ENCODE measurements at places on chromosomes 2 and 18.

GRCh38 chr18:22699629-22700028 is 233.5 kb upstream of the RBBP8 start:
- DNase-seq: no peak

DNA sequence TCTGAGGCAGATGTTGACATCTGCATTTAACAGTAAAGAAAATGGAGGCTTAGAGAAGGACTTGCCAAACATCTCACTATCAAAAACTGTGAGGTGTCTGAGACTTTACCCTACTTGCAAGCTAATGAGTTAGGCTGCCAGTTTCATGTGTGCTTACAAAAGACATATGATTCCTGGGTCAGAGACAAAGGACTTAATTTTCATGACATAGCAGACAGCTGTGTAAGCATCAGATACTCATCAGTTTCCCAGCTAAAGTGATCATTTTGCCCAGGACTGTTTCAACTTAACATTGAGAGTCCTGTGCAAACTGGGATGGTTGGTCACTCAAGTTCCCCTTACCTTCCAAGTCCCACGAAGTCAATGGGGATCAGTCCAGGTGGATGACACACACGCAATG is 18.9 kb upstream of the DAPL1 start:
- no peak for DNase-seq

GRCh38 chr2:105438104-105438929 is 39.5 kb upstream of the FHL2 start:
- peak; percentile 63 for DNase-seq

DNA sequence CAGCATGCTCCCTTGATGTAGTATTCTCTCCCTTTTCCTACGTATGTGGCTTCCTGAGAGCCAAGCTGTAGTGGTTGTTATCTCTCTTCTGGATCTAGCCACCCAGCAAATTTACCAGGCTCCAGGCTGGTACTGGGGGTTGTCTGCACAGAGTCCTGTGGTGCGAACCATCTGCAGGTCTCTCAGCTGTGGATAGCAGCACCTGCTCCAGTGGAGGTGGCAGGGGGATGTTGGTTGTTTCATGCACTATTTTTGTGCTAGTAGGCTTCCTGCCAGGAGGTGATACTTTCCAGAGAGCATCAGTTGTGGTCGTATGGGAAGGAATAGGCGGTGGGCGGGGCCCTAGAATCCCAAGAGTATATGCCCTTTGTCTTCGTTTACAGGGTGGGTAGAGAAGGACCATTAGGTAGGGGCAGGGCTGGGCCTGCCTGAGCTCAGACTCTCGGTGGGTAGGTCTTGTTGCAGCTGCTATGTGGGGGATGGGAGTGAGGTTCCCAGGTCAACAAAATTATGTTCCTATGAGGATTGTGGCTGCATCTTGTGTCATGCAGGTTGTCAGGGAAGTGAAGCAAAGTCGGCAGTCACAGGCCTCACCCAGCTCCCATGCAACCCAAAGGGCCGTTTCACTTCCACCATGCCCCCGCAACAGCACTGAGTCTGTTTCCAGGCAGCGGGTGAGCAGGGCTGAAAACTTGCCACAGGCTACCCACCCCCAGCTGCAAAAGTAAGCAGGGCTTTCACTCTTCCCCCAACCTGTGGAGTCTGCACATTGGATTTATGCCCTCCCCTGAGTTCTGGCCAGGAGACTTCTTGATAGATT is 1139.5 kb downstream of the BCL11A start:
- DNase-seq: no peak

DNA sequence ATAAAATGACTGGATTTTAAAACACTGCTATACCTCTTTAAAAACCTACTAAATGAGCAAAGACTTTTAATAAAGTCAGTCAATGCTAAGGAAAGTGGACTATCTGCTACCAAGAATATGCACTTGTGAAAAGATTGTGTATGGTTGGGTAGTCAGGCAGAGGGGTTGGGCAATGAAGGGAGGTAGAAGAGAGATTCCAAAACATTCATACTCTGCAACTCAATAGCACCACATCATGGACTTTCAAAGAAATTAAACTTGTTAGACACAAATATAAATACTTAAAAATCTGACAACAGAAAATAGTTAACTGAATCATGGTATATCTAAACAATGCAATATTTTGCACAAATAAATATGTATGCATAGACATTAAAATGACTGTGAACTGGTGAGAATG is 139.9 kb upstream of the MAPRE2 start:
- no peak for DNase-seq

- no peak for DNase-seq
These were observed 269.8 kb upstream of the ID2 start for GRCh38 chr2:8412082-8412481.

- DNase-seq: peak; percentile 74
These were observed 286.8 kb downstream of the MYCN start for GRCh38 chr2:16226943-16227664.

GRCh38 chr2:25692737-25693445 is 19.5 kb upstream of the DTNB start:
- no peak for DNase-seq

- no peak for DNase-seq
These were observed 133.7 kb downstream of the COMMD1 start for GRCh38 chr2:62038975-62039771.

GRCh38 chr18:46732801-46733200 is 24.1 kb downstream of the ST8SIA5 start:
- DNase-seq: no peak

- no peak for DNase-seq
These were observed 8.3 kb upstream of the TMEM178A start for GRCh38 chr2:39657287-39657937.

- no peak for DNase-seq
These were observed 859 bp upstream of the INO80D start for GRCh38 chr2:206086716-206087350.

GRCh38 chr18:38038242-38038641 is 472.6 kb upstream of the CELF4 start:
- DNase-seq: no peak

- DNase-seq: peak; percentile 5
These were observed 208.4 kb downstream of the ANAPC1 start for GRCh38 chr2:111675419-111676194.

- DNase-seq: no peak
These were observed 104.5 kb downstream of the PTGR3 start for GRCh38 chr18:75104483-75104882.

DNA sequence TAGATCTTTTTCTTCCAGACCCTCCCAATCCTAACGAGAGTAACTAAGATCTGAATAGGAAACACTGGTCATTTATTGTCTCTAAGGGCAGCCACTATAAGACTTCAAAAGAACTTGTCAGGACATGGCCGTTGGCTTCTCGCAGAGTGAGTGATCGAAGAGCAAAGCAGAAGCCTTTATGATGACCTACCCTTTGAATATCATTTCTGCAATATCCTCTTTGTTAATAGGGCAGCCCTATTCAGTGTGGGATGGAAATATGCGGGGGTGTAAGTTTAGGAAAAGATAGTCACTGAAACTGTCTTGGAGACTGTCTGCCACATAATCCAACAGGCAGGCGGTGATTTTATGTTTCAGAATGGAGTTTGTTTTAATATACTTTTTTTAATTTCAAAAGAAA is 70.9 kb downstream of the FBXO36 start:
- no peak for DNase-seq

GRCh38 chr2:39646267-39646666 is 19.4 kb upstream of the TMEM178A start:
- DNase-seq: no peak

DNA sequence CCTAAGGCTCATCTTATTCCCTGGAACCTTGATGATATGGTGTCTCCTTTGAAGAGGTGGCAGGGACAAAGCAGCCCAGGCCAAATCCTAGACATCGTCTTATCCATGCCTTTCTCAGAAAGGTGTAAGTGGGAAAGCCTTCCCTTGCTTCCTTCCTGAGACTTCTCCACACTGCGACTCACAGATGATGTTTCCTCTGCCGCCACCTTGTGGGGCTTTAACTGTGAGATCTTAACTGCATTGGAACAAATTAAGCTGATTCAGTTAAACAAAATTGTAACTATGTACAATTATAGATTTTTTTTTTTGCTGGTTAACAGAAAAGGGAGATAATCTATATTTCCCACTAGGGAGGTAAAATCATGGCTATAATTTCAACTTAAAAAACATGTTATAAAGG is 10.0 kb upstream of the GCA start:
- no peak for DNase-seq

- DNase-seq: no peak
These were observed 280.3 kb upstream of the ATP5MC3 start for GRCh38 chr2:175461839-175462238.

DNA sequence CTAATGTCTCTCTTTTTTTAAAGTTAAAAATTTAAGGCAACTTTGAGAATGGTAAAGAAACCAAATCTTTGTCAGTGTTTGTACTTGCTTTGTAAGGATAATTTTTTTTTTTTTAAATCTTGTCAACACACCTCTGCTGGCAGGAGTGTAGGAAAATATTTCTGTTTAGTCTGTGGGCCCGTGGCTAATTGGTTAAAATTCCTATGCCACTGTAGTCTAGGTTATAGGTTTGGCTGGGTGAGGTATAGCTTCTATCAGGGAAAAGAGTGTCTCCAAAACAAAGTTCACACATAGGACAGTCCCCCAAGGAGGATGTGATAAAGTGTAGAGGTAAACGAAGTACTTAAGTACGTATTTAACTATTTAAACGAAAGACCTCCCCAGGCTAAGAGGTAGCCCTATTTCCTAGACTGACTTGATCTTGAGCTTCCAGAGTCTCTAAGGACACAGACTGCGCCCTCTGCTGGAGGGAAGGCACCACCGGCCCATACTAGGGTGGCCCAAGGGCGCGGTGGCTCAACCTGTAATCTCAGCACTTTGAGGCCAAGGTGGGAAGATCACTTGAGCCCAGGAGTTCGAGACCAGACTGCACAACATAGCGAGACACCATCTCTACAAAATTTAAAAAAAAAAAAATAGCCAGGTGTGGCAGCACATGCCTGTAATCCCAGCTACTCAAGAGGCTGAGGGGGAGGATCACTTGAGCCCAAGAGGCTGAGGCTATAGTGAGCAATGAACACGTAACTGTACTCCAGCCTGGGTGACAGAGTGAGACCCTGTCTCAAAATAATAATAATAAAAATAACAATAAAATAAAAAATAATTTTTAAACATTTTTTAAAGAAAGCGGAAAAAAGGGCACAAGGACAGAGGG is 8.9 kb downstream of the TEX44 start:
- DNase-seq: peak; percentile 77

- no peak for DNase-seq
These were observed 112.8 kb downstream of the SPTBN1 start for GRCh38 chr2:54568876-54569321.
